Stimulated activated CD4-positive, alpha-beta T cell treated with anti-CD3 and anti-CD28 coated beads, TNF-alpha, amount 100 ng/mL, for 24 hours (primary cell): ENCODE measurements at places on chromosomes 2 and 18.

GRCh38 chr2:232835687-232836208 lies 34.3 kb upstream of the SNORC start:
- no peak for DNase-seq

DNA sequence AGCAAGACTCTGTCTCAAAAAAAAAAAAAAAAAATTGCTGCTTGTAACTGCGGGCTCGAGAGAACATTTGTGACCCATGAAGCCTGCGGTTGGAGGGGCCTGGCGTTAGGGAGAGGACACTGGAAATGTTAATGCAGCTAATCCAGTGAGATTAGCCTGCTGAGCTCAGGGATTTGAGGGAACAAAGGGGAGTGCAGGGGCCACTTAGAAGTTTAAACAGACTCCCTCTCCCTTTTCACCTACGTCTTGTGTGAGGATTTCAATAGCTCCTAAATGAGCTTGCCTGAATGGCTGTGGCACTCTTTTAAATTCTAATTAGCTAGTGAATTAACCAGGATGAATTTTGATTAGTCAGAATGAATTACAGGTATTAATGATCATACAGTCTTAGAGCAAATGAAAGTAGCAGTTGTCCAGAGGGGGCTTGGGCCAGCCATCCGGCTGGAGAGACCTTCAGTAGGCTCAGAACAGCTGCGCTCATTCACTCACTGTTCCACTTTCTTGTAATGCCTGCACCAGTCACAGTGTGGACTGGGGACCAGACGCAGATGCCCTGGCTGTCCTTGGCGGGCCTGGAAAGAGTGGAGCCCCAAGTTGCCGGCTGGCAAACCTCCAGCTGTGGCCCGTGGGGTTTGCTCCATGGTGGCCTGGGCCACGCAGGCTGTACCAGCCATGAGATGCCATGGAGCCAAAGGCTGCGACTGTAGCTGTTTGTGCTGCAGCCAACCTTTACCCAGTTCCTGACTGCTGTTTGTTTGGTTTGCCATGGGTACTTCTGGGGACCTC lies 20.8 kb downstream of the LDLRAD4 start:
- DNase-seq: no peak

GRCh38 chr2:19937004-19937403 lies 35.2 kb upstream of the TTC32 start:
- no peak for DNase-seq

GRCh38 chr2:41970988-41971660 lies 76.7 kb upstream of the PKDCC start:
- no peak for DNase-seq

DNA sequence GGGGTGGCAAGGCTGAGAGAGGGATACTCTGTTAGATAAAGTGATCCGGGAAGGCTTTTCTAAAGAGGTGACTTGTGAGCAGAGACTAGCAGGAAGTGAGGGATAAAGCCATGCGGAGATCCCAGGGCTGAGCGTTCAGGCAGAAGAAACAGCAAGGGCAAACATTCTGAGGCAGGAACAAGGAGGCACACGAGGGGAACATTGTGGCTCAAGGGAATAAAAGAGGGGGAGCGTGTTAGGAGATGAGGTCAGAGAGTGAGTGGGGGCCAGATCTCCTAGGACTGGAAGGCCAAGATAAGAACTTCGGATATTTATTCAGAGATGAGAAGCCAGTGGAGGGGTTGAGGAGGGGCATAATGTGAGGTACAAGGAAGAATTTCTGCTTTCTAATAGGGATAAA lies 67.1 kb downstream of the ACTR2 start:
- DNase-seq: no peak
